Lower lobe of right lung (tissue), 2 donors: ENCODE measurements at places on chromosomes 3 and 15.

- DNase-seq: no peak
Observed at GRCh38 chr15:80424381-80424780, 20.2 kb downstream of the ARNT2 start.

DNA sequence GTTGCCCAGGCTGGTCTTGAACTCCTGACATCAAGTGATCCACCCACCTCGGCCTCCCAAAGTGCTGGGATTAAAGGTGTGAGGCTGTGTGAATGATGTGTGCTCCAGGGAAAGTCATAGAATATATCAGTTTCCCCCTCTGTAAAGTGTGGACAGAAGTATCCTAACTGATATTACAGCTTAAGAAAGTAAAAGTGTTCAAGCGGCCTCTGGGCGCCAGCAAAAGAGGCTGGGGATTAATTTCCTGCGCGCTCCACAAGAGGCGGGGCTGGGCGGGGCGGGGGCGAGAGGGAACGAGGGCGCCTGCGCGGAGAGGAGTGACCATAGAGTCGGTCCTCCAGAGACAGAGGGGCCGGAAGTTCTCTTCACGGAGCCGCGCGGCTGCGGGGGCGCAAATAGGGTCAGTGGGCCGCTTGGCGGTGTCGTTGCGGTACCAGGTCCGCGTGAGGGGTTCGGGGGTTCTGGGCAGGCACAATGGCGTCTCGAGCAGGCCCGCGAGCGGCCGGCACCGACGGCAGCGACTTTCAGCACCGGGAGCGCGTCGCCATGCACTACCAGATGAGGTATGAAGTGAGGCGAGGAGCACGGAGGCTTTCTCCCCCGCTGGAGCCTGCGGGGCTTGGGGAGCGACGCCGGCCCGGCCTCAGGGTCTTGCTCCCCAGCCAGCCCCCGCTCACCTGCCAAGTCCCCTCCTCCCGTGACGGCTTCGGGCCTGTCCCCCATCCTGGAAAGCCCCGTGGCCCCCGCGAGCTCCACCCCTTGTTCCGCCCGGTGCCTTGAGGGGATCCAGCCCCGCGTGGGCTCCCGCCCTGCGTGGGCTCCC lies at the start of gene JAGN1:
Gene JAGN1, plus strand, starts transcription at position 362 of the 823 bp plus-strand sequence. Its CDS starts 113 bp downstream, at position 475.
- peak; percentile 92 for DNase-seq

DNA sequence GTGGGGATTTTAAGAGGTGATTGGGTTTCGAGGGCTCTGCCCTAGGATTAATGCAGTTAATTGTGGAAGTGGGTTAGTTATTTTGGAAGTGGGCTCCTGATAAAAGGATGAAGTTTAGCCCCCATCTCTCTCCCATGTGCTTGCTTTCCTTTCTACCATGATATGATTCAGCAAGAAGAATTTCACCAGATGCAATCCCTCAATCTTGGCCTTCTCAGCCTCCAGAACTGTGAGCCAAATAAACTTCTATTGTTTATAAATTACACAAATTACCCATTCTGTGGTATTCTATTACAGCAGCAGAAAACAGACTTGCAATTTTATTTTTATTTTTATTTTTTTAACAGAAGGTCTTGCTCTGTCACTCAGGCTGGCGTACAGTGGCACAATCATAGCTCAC lies 27.3 kb upstream of the UBE2E1 start:
- no peak for DNase-seq

- DNase-seq: no peak
Observed at GRCh38 chr15:61115241-61115640, 113.9 kb downstream of the RORA start.

DNA sequence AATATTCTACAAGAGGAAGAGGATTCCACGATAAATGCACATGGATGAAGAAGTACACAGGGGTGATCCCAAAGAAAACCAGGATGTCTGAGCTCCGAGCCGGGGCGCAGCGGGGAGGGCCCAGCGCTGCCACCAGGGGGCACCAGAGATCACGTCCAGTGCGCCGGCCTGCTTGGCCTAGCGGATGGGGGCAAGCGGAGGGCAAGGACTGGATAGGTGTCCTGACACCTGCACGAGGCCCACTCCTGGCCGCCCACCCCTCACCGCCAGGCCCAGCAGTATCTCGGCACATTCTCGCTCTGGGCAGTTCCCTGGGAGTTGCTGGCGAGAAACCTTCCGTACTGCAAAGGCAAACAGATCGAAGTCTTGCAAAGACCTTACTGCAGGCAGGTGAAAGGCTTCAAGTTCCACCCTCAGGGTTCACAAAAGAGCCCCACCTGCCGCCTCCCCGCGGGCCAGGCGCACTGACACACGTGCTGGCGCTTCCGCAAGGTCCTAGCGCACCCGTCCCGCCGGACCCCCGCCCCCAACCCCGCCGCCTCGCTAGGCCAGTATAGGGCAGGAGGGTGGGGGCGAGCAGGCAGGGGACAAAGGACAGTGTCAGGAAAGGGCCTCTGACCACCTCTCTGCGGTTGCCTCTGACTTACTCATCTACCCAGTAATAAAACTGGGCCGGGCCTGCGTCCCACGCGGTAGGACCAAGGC lies 3.3 kb downstream of the ANKRD63 start:
- peak; percentile 85 for DNase-seq

GRCh38 chr15:77186594-77187011 lies 115.7 kb upstream of the TSPAN3 start:
- DNase-seq: no peak

DNA sequence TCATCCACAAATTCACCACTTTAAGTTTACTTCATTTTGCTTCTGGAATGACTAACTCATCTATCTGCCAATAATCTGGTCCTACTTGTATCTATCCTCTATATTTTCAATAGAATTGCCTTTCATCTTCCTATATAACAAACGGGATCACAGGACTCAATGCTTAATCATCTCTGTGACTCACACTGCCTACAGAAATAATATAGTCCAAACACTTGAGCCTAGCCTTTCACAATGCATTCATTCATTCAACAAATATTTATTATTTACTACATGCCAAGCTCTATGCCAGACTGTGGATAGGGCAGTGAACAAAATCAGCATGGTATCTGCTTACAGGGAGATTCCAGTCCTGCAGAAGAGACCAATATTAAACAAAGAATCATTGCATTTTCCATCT lies 16.6 kb upstream of the AGTR1 start:
- DNase-seq: no peak

DNA sequence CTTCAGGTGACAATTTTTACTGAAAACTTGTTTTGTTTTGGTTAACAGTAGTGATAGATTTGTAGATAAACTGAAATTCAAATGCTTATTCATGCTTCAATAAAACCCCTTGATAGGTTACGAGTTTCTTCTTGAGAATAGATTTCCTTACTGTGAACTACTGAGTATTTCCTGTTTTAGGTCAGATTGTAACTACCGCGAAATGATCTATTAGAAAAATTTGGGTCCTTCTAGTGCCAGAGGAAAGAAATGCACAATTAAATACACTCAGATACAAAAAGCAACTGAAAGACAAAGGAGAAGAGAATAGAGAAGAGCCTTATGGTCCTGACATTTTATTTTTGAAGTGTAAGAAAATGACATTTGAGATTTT lies 251.7 kb upstream of the TBL1XR1 start:
- DNase-seq: no peak
